Nasal cavity respiratory epithelium epithelial cell of viscerocranial mucosa (primary cell): ENCODE measurements at places on chromosomes 7 and 10. TPM values are rescaled to one million over a fixed set of nuclear protein-coding genes. Genes with fewer than 3 reads are reported as not detected.

UROS gene
- total RNA-seq: 18.8 and 31.2 TPM in 2 replicates

NEURL1 gene
- 1.6 and 2.7 TPM in 2 replicates for total RNA-seq

PIK3AP1 gene
- total RNA-seq: 0.64 and 1.0 TPM in 2 replicates

ABCB4 gene
- not detected in 2 replicates for total RNA-seq

TMEM139 gene
- total RNA-seq: 4.8 and 8.3 TPM in 2 replicates

GIMAP7 gene
- total RNA-seq: not detected in 2 replicates

TBX20 gene
- total RNA-seq: under 0.01 TPM in 1 of 2 replicates, not detected in the other

CHST3 gene
- total RNA-seq: 18.8 and 55.2 TPM in 2 replicates

PRDX3 gene
- total RNA-seq: 120 and 172 TPM in 2 replicates

GALNT11 gene
- 24.3 and 56.1 TPM in 2 replicates for total RNA-seq

MMD2 gene
- total RNA-seq: not detected in 2 replicates

CALHM1 gene
- not detected in 2 replicates for total RNA-seq

LMOD2 gene
- not detected in 2 replicates for total RNA-seq

KNDC1 gene
- total RNA-seq: under 0.01 and 0.07 TPM in 2 replicates

PLXNA4 gene
- total RNA-seq: under 0.01 TPM in 2 replicates
